Activated CD4-positive, alpha-beta T cell treated with anti-CD3 and anti-CD28 coated beads, Interleukin-2, Interleukin-6, amounts not matched to agents 100 ng/mL and 50 ng/mL, durations not matched to agents 16 hours and 8 hours (primary cell): ENCODE measurements at places on chromosomes 4 and X.

- DNase-seq: no peak
Measured at GRCh38 chr4:168797194-168797593, 212.9 kb downstream of the CBR4 start.

- no peak for DNase-seq
Measured at GRCh38 chr4:8280876-8281440, 11.4 kb downstream of the HTRA3 start.

DNA sequence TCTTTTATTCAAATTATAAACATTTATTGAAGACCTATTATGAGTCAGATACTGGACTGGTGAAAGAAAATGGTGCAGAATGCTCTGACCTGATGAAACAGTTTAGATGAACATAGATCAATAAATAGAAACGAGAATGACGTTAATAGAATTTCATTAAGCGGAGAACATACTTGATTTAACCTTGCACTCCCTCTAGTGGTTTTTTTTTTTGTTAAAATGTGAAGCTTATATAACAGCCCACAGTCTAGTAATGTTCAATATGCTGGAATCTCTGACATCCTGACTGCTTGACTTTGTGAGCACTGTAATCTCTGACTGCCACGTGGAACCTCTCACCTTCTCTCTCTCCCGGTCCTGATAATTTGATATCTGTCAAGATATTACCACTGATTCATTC is 32.3 kb downstream of the HDAC8 start:
- no peak for DNase-seq

- peak; percentile 55 for DNase-seq
Measured at GRCh38 chrX:108001218-108001814, 19.1 kb upstream of the TEX13B start.

DNA sequence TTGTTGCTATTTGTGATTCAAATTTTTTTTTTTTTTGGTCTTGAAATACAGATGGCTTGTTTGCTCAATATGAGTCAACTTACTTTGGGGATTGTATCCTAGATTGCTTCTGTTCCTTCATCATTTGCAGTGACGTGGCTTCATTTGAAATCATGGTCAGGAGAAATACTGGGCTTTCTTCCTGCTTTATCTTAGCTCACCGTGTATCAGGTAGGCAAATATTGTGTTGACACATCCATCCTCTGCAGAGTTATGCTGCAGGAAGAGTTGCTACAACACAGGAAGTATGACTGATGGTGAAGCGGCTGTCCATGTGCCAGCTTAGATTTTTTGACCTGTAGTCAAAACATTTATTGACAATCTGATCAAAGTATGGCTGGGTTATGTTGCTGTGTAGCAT is 232.2 kb downstream of the C4orf33 start:
- DNase-seq: no peak

- DNase-seq: peak; percentile 93
Measured at GRCh38 chrX:53433651-53434639, at the start of gene HSD17B10. HSD17B10 (minus strand) TSS chrX:53434370; CDS start chrX:53434345, 25 bp downstream.

DNA sequence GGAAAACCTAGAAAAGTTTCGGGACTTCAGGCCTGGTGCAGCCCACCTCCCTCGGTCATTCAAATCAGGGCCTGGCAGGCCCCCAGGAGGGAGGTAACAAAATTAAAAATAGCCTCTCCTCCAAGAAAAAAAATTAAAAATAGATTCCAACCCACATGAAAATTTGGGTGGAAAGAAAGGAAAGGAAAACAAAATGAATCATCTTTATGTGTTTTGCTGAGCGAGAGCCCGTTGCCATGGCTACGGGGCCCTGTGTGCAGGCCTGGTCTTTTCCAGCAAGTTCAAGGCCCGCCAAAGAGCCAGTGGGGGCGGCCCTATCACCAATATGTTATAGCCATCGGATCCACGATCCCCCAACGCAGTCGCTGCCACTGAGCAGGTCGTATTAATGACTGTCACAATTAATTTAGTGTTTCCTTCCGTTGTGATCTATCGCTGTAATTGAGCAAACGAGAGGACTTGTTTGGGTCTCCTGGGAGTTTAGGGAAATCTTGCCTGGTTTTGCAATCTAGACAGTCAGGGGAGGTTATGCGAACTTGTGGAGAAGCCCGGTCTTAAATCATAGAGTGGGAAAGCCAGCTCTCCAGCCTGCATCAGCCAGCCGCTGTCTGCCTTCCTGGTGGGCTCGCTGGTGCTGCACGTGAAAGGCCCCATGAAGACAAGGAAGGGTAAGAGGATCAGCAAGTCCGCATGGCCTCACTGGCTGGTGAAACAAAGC is 452.4 kb downstream of the BCOR start:
- DNase-seq: peak; percentile 18

GRCh38 chr4:162706051-162706450 is 460.6 kb downstream of the NAF1 start:
- no peak for DNase-seq

GRCh38 chrX:40845331-40845911 is 110.1 kb upstream of the MED14 start:
- DNase-seq: no peak

DNA sequence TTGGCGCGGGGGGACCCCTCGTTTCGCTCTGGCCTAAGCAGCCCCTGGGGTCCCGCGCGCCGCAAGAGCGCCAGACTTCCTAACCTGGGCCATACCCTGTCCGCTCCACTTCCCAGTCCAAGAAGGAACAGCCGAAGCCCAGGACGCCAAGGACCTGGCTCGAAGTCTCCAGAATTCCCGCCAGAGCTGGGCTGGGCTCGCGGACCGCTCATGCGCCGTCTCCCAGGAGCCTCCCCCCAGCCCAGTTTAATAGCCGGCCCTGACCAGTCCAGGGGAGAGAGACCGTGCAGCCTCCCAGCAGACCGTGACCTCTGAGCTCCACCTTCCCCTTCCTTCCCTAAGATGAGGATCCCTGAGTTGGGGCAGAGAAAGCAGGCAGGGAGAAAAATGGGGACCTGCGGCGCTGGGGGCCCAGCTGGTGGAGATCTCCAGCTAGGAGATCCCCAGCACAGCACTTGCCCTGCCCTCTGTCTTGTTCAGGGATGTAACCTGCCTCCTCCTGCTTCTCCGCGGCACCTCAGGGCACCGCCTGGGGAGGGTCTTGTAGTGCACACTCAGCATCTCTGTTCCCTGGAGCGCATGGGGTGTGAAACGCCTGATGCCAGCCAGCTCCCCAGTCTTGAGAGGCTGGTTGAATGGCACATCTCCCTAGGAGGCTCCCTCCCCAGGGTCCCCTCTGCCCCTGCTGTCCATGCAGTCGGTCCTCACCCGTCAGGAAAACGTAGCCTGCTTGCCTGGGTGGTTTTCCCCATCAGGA is 1.2 kb upstream of the LETM1 start:
- no peak for DNase-seq

DNA sequence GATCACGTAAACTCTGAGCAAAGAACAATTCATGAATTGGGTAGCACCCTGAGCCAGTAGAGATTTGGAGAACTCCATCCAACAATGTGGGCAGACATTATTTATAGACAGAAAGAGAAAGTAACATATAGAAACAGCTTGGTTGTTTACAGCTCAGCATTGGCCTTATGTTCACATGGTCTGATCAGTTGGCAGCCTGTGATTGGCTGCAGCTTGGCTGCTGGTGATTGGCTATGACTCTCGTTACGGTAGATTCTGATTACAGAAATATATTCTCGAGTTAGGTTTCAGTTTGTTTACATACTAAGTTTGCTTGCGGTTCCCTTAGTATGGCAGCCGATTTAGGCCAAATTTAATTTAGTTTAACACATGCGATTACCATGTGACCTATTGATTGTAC is 663.4 kb downstream of the RAPGEF2 start:
- DNase-seq: no peak

GRCh38 chrX:17579026-17579425 is 158.3 kb upstream of the SCML1 start:
- no peak for DNase-seq

GRCh38 chr4:122787940-122788339 is 38.7 kb upstream of the FGF2 start:
- DNase-seq: no peak

- DNase-seq: peak; percentile 52
Measured at GRCh38 chrX:40170830-40171512, 73.2 kb upstream of the BCOR start.

GRCh38 chr4:140237616-140238350 is 83.8 kb upstream of the MAML3 start:
- no peak for DNase-seq

GRCh38 chrX:72027024-72027913 is 104.4 kb downstream of the RTL5 start:
- DNase-seq: no peak

GRCh38 chr4:108556166-108556565 is 64.2 kb upstream of the RPL34 start:
- DNase-seq: no peak

GRCh38 chr4:6245246-6246169 is 24.1 kb upstream of the WFS1 start:
- DNase-seq: no peak

- DNase-seq: peak; percentile 43
Measured at GRCh38 chr4:94595880-94596483, 144.2 kb downstream of the PDLIM5 start.

GRCh38 chr4:58368221-58368620 is 1258.0 kb upstream of the IGFBP7 start:
- no peak for DNase-seq

- DNase-seq: no peak
Measured at GRCh38 chr4:123528501-123529277, 132.1 kb downstream of the SPRY1 start.

DNA sequence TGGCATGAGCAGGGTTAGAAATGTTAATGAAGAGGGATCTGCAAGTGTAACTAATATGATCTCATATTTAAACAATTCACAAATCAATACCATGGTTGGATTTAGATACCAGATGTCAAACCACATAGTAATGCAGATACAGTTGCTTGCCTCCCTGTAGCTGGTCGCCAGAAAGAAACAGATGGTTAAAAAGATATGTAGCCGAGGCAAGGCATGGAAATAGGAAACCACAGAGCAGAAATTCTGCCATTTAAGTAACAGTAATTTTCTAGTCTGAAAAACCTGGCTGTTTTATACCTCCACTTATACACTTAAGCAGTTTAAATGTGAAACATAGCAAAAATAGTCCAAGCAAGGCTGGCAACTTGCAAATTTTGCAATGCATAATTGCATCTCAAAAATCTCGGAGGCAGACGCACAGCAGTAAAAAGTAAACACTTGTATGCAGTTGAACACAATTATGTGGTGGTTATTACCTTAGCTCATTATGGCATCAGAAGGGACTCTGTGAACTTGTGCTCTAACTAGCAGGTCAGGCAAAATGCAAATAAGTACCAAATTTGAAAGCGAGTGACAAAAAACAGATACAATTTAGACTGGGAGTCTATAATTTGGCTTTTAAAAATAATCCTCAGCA is 126.8 kb downstream of the NAA11 start:
- no peak for DNase-seq

GRCh38 chr4:138953961-138954371 is 61.6 kb upstream of the NOCT start:
- no peak for DNase-seq

DNA sequence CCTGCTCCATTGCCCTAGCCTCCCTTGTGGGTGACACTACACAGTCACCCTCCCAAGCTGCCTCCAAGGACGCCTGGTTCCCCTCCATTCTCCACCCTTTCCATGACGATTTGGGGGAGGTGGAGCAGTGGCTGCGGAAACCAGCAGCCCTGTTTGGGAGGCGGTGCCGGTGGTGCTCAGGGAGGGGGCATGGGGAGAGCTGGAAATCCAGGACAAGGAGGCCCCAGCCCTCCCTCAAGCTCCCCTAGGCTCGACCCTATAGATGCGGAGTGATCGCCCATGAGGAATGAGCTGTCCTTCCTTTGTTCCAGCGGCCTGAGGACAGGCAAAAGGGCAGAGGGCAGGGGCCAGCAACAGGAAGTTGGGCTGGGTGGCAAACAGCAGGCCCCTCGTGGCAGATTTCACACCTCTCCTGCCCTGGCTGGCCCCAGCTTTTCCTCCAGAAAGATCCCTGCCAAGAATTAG is 3.6 kb upstream of the RENBP start:
- no peak for DNase-seq

GRCh38 chr4:1401409-1402020 is 4.7 kb downstream of the NKX1-1 start:
- no peak for DNase-seq

DNA sequence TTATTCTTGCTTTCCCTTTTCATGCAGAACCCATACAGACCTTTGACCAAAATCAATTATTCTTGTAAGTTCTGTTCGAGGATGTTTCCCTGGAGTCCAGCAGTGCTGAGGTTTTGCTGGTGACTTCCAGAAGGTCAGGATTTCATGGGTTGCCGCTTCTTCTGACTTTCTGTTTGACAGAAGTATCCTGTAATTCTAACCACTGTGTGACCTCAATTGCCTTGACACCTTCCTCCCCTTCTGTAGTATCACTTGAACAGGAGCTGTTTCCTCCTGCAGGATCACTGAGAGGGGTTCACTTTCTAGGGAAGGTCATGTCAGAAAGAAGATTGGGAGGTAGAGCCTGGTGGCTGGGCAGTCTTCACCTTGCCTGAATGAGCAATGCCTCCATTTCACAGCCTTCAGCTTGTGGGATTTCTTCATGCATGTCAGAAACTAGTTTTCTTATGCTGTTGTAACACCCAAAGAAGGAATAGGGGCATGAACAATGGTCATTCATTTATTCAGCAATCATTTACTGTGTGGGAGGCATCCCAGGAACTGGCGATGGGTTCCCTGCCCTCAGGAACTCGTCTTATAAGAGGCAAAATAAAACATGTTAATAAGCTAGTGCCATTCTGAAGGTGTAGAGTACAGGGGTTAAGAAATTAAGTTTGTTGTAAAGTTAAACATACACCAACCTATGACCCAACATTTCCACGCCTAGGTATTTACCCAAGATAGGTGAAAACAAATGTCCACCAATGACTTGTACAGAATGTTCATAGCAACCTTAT is 205.9 kb downstream of the SOWAHB start:
- no peak for DNase-seq

GRCh38 chrX:31392513-31392912 is 320.7 kb upstream of the FTHL17 start:
- no peak for DNase-seq

DNA sequence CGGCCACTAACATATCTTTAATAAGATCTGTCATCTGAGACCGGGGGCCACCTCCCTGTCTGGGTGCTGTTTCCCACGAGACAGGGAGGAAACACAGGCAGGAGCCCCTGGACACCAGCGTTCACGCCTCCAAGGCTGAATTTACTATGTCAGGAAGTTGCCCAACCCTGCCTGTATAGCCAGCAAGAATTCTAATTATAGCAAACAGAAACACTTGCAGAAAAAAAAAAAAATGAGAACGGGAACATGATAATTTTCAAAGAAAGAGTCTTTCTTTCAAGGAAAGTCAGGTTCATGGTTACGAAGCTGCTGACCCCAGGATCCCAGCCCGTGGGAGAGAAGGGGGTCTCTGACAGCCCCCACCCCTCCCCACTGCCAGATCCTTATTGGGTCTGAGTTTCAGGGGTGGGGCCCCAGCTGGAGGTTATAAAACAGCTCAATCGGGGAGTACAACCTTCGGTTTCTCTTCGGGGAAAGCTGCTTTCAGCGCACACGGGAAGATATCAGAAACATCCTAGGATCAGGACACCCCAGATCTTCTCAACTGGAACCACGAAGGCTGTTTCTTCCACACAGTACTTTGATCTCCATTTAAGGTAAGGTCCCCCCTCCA is at the start of gene IL3RA:
IL3RA (plus strand) TSS at position 455 of the 613 bp plus-strand sequence. CDS start 4,981 bp downstream, outside the sequence.
- DNase-seq: peak; percentile 54

GRCh38 chrX:3094261-3094660 is 53.0 kb downstream of the ARSF start:
- no peak for DNase-seq

GRCh38 chrX:134599184-134599914 is 58.9 kb downstream of the PLAC1 start:
- peak; percentile 69 for DNase-seq
